CD4-positive, alpha-beta T cell (primary cell): ENCODE measurements at places on chromosomes 11 and 22.

GRCh38 chr22:49918911-49919881 is 762 bp downstream of the CRELD2 start:
- DNase-seq: no peak

DNA sequence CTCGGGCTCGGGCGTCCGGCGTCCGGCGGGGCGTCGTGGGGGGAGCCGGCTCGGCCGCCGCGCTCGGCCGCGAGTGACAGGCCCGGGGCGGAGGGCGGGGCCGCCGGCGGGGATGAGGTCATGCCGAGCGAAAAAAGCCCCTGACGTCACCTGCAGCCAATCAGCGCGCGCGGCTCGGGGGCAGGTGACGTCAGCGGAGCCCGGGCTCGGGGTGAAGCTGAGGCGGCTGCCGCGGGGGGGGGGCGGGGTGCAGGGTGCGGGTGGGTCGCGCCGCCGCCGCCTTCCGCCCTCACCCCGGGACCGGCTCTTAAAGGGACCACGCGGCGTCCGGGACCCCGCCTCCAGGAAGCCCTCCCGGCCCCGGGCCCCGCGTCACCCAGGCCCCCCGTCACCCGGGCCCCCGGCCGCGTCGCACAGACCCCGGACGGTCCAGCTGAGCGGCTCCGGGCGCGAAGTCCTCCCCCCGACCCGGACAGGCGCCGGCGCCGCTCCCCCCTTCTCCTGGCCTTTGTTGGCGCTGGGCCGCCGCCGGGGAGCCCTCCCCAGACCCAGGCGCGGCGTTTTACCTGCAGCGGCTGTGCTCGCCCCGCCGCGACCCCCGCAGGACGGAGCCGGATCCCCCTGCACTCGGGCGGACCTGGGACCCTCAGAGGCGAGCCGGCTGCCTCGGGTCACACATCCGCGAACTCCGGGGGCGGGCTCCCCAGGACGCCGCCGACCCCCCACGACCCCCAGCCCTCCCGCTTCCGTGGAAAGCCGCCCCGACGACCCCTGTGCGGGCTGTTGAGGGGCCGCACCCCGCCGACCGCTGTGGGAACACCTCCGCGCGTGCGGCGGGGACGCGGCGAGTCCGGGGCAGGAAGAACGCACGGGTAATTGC is at the start of gene DUSP8:
TSS of gene DUSP8 (minus strand) at position 75 of the 880 bp plus-strand sequence. CDS start 6,445 bp downstream, outside the sequence.
- peak; percentile 94 for DNase-seq

GRCh38 chr11:114053406-114053805 is 6.1 kb upstream of the ZBTB16 start:
- no peak for DNase-seq

DNA sequence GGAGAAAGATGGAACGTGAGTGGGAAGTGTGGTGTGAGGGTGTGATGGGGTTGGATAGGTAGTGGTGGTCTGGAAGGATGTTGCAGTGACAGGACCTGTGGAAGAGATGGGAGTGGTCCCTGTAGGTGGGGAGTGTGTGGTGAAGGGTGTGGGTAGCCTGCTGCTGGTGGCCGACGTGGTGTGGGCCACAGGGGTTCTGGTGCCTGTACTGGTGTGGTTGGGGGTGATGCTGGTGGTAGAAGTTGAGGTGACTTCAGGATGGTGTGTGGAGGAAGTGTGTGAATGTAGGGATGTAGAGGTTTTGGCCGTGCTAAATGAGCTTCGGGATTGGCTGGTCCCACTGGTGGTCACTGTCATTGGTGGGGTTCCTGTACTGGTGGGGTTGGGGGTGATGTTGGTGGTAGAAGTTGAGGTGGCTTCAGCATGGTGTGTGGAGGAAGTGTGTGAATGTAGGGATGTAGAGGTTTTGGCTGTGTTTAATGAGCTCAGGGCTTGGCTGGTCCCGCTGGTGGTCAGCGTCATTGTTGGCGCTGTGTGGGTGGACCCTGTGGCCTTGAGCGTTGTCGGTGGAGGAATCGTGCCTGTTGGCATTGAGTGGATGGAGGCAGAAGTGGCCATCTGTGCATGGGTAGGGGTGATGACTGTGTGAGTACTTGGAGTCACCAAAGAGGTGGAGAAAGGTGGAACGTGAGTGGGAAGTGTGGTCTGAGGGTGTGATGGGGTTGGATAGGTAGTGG is 19.1 kb downstream of the MUC6 start:
- DNase-seq: no peak

- DNase-seq: no peak
Measured at GRCh38 chr22:25961699-25962098, 207.6 kb upstream of the SEZ6L start.

GRCh38 chr22:38696606-38697424 is 3.9 kb downstream of the JOSD1 start:
- DNase-seq: peak; percentile 24

- DNase-seq: no peak
Measured at GRCh38 chr22:38709306-38709705, 3.6 kb downstream of the GTPBP1 start.

- no peak for DNase-seq
Measured at GRCh38 chr22:20395907-20396287, 1.9 kb downstream of the ZNF74 start.

- DNase-seq: no peak
Measured at GRCh38 chr22:19826619-19826950, 28.1 kb downstream of the GNB1L start.

DNA sequence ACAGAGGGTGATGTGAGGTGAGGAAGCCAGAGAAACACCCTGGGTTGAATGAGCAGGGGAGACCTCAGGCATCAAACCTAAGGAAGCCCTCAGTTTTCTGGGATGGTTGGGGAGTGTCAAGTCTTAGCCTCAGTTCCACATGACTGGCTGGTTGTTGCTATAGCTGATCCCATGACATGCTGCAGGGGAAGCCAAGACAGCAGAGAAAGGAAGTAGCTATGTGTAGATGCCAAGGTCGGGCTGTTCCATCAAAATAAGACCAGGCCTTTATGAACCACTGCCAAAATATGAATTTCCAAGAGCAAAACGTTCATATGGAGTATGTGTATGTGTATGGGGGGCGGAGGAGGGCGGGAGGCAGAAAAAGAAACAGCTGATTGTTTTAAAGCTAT is 11.6 kb downstream of the CD59 start:
- DNase-seq: no peak

GRCh38 chr11:126716456-126717083 is 284.0 kb downstream of the KIRREL3 start:
- peak; percentile 10 for DNase-seq

- DNase-seq: no peak
Measured at GRCh38 chr11:96112192-96113128, 188.6 kb upstream of the MTMR2 start.

GRCh38 chr11:63518548-63518947 is 12.7 kb downstream of the LGALS12 start:
- DNase-seq: no peak

GRCh38 chr11:63769714-63770455 is 1.3 kb upstream of the ZFTA start:
- no peak for DNase-seq

DNA sequence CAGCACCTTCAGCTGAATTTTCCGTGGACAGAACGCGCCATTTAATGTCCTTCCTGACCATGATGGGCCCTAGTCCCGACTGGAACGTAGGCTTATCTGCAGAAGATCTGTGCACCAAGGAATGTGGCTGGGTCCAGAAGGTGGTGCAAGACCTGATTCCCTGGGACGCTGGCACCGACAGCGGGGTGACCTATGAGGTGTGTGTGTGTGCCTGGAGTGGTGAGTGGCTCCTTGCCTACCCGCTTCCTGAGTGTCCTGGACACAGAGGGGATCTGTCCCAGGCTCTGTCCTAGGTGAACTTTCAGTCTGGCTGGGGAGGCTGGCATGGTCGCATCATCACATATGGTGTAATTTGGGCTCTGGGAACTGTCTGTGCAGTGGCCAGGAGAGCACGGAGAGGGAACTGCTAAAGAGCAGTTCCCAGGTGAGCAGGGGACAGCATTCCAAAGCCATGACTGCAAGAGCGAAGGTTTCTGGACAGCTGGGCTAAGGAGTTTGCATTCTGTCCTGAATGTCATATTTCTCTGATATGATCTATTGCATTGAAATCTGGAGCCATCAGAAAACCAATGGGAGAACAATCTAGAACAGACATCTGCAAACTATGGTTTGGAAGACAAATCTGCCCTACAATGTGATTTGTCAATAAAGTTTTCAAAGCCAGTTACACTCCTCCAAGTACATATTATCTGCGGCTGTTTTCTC is 104.3 kb downstream of the RRAS2 start:
- no peak for DNase-seq

- no peak for DNase-seq
Measured at GRCh38 chr11:32422545-32422944, 12.8 kb downstream of the WT1 start.

GRCh38 chr11:108915666-108916065 is 250.8 kb downstream of the DDX10 start:
- no peak for DNase-seq

DNA sequence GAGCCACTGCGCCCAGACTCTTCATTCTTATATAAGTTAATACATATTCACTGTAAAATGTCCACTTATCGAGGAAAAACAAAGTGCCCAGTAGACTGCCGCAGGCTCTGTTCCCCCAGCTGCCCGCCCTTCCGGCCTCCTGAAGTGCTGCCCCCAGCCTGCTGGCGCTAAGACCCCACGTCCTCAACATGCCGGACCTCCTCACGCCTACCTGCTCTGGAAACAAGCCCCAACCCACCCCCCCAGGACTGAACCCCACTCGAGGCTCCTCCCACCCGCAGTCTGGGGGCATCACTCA is 1.1 kb downstream of the GATD1 start:
- DNase-seq: no peak

DNA sequence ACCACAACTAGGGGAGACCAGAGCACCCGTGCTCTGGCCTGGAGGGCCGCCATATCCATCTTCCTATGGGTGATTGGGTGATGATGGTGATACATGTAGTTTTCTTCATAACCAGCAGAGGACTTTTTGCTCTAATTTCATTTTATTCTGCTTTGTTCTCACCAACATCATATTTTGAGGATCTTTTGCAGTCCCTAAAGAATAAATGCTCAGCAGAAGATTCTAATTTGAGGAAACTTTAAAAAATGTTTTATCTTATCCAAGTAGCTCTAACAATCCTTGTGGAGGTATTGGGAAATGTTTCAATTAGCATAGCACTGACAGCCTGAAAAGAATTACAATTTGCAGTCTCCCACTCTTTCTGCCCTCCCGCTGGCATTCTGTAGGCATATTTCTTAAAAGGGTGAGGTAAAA is 544.0 kb downstream of the NTM start:
- no peak for DNase-seq

DNA sequence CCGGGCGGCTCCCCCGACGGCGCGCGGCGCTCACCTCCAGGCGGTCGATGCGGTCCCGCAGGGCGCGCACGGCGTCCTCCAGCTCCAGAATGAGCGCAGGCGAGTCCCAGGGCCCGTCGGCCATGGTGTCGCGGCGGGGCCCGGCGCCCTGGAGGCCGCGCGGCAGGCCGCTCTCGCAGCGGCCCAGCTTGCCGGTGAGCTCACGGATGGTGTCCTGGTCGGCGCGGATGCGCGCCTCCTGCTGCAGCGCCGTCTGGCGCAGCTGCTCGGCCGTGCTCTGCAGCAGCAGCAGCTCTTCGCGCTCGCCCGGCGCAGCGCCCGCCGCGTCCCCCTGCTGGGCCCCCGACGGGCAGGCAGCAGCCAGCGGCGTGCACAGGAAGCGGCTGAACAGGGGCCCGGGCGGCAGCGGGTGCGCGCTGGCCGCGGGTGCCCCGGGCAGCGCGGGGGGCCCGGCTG is 599 bp downstream of the NPTXR start:
- peak; percentile 60 for DNase-seq

- no peak for DNase-seq
Measured at GRCh38 chr22:24120044-24120443, 61.2 kb upstream of the SUSD2 start.

DNA sequence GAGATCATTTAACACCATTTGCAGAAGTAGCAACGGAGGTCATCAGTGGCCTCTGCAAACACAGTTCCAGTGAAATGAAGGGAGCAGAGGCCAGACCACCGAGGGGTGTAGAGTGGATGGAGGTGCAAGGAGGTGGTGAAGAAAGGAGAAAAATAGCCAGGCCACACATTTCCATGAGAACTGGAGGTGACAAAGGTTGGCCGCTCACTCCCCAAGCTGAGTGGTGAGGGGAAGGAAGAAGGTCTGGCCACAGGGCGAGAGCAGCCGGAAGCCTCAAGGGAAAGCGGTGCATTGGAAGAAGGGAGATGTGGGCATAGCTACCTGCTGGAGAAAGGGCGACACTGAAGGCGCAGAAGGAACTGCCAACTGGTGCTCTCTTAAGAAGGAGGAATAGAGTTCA is 20.1 kb upstream of the TMPRSS4 start:
- DNase-seq: no peak

GRCh38 chr22:36306227-36306626 is 53.3 kb downstream of the APOL1 start:
- no peak for DNase-seq

- DNase-seq: peak; percentile 39
Measured at GRCh38 chr22:36194971-36195370, 6.6 kb downstream of the APOL4 start.

DNA sequence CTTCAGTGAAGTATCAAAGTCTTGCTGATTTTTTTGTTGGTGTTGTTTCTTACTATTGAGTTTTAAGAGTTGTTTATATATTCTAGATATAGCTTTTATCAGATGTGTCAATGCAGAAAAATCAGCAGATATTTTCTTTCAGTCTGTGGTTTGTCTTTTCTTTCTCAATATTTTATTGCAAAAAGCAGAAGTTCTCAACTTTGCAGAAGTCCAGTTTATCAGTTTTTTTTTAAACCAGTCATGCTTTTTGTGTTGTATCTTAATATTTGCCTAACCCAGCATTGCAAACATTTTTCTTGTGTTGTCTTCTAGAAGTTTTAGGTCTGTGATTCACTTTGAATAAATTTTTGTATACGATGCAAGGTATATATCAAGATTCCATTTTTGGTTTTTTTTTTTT is 7.0 kb downstream of the ASRGL1 start:
- no peak for DNase-seq

- DNase-seq: peak; percentile 11
Measured at GRCh38 chr11:119258180-119258579, 52.0 kb downstream of the CBL start.

DNA sequence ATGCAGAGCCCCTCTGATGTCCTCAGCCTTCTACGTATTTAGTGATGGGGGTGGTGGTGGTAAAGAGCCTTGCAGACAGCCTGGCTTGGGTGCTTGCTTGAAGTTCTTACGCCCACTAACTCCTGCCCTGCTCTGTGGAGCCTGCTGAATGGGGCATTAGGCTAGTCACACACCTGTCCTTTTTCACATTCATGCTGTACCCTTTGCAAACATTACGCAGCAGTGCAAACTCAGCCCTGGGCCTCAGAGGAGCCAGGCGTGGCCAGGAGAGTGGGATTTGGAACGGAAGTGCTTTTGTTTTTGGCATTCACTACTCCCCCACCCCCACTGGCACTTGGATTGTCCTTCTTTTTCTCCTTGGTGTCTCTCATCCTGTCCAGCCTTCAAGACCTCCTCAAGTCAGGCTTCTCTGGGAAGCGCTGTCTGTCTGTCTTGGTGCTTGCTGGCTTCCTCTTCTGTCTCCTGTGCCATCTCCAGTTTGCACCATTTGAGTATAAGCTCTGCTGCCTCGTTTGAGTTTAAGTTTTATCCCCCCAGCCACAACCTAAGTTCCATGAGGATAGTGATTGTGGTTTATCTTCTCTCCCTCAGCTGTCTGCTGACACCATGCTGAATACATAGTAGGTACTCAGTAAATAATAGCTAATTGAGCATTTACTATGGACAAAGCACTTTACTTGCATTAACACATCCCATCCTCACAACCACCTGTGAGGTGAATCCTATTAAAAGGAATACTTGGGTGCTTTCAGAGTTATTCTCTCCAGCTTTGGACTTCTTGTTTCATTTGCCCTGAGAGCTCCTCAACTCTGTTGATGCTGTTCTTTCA is 26.7 kb downstream of the ZBTB16 start:
- DNase-seq: no peak
